ENCODE measurements at places on chromosomes 3 and 15.

- DNase-seq: peak; percentile 20
Observed at GRCh38 chr3:43995547-43996378, 245.9 kb upstream of the TOPAZ1 start.

DNA sequence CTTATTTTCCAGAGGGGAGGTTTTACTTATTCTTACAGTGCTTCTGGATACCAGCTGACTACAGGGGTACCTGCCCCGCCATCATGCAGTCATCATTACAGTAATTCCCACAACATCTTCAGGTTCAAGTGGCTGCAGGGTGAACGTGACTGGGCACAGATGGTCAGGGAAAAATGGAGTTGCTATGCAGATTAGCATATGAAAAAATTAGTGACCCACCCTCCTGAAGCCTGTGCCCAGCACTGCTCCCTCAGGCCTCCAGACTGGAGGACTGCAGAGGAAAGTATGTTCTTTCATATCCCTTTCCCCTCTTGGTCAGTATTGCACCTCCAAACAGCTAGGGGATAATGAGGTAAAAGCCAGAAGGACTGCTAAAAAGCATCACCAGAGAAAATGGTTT lies 937.9 kb downstream of the TUSC7 start:
- no peak for DNase-seq

GRCh38 chr3:43032646-43033628 lies 53.8 kb downstream of the GASK1A start:
- DNase-seq: no peak

GRCh38 chr3:58198804-58199203 lies 12.0 kb downstream of the DNASE1L3 start:
- no peak for DNase-seq

DNA sequence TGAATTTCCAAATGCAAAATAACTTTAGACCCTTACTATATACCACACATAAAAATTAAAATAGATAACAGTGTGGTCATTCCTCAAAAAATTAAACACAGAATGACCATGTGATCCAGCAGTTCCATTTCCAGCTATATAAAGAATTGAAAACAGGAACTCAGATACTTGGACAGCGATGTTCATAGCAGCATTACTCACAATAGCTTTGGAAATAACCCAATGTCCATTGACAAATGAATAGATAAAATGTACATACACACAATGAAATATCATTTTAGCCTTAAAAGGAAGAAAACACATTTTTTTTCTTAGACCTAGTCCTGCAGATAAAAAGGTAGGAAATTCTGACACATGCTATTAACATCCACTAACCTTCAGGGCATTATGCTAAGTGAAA lies 26.7 kb downstream of the RAD51 start:
- no peak for DNase-seq

DNA sequence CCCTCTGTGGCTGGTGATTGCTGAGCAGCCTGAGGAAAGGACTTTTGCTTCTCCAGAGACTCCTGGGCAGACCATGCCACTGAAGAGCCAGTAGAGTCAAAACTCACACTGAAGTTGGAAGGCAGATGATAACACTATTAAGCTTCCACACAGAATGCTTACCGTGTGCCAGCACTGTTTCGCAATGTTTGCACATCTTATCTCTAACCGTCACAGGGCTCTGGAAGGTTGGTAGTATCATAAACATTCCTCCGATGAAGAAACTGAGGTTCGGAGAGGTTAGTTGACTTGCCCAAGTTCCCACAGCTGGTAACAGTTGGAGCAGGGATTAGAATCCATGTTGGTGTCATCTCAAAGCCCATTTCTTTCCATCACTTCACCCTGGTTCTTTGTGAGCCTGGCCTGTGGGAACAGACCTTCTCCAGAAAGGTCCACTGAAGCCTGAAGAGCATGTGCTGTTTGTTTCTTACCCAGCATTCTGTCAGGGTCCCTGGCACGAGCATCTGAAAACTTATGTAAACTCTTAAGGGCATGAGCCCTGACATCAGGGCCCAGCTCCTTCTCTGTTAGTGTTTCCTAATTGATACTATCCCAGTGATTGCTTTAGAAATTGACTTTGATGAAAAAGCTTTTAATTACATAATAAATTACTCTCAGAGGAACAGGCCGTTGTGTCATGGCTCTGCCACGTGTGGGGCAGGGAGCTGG lies 77.0 kb upstream of the PRR23C start:
- DNase-seq: no peak

- DNase-seq: no peak
Observed at GRCh38 chr3:65538101-65538500, 500.6 kb downstream of the MAGI1 start.

DNA sequence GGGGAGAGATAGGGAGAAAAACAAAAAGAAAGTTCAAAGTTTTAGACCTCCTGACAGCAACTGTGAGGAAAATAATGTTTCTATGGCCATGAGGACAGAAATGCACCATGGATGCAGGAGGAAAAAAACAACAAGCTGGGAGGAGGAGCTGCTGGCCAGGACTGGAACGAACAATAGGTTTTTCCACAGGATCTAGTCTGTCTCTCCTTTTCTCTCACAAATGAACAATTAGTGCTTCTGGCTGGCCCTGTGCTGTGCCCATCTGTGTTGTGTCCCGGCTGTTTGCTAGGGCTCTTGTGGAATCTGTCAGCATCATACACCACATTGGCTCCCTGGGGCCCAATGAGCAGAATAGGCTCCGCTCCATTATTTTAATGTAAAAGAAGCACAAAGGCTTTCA lies 15.2 kb downstream of the GK5 start:
- DNase-seq: no peak

GRCh38 chr15:77017091-77017660 lies 22.2 kb downstream of the PSTPIP1 start:
- DNase-seq: no peak

DNA sequence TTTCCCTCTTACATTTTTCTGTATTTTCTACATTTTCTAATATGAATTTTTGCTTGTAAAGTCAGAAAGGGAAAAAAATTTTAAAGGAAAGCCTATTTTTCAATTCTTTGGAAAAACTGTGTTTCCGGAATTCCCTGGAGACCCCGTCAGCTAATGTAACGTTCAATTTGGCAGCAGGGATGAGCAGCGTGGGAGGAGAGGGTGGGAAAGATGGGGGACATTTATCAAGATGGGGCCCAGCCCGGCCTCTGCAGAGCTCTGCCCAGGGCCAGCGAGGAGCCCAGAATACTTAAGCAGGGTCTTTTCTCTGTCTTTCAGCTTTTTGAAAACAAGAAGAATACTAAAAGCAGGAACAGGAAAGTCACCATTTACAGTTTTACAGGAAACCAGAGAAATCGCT lies 129.0 kb downstream of the LRRK1 start:
- no peak for DNase-seq

- DNase-seq: no peak
Observed at GRCh38 chr3:170753421-170754310, 116.3 kb downstream of the RPL22L1 start.

GRCh38 chr3:137012097-137012501 lies 54.3 kb downstream of the IL20RB start:
- no peak for DNase-seq

- DNase-seq: no peak
Observed at GRCh38 chr15:98844261-98844660, 163.3 kb downstream of the PGPEP1L start.

- no peak for DNase-seq
Observed at GRCh38 chr3:196227629-196228493, 11.5 kb downstream of the SLC51A start.

DNA sequence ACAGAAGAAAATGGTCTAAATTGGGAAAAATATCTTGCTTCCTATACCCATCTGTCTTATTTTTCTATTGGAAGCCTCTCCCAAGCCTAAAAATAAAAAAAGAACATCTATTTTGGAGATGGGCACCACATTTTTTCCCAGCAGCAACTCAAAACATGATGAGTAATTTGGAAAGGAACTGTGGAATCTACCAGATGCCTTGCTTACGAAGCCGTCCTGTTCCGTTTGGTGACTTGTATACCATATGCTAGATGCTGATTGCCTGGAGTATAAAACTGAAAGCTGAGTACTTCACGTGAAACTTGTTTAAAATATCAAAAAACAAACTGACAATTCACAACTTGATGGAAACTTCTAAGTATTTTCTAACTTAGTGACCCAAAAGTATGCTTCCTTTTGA lies 491.0 kb downstream of the ROBO2 start:
- DNase-seq: no peak

DNA sequence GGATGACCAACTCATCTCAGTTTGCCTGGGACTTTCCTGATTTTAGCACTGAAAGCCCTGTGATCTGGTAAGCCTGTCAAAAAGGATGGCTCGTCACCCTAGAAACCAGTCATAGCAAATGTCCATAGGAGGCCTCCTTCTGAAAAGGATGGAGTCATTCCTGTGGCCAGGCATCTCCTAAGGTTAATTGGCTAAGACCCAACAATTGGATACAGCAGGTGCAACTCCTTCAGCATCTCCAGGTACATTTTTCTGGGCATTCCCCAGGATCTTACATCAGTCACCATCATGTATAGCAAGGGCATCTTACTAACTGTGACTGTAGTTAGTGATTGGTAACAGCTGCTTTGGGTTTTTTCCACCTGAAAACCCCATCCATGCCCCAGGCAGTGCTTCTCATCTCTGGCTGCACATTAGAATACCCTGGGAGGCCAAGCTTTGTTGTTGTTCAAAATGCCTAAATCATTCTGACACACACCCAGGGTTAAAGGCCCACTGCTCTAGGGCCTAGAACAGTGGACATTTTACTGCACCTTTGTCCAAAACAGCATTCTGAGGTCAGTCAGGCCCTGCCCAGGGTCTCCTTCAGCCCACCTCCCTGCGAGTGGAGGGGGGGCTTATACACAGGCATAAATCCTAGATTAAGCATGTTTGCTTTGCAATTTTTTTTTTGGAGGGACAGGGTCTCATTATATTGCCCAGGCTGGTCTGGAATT lies 28.3 kb upstream of the GALNT15 start:
- DNase-seq: peak; percentile 38

- DNase-seq: no peak
Observed at GRCh38 chr3:45055411-45056143, 29.5 kb downstream of the CLEC3B start.

- DNase-seq: no peak
Observed at GRCh38 chr15:41981371-41982132, 9.2 kb upstream of the EHD4 start.

- DNase-seq: no peak
Observed at GRCh38 chr15:87901926-87902690, 354.4 kb downstream of the NTRK3 start.

DNA sequence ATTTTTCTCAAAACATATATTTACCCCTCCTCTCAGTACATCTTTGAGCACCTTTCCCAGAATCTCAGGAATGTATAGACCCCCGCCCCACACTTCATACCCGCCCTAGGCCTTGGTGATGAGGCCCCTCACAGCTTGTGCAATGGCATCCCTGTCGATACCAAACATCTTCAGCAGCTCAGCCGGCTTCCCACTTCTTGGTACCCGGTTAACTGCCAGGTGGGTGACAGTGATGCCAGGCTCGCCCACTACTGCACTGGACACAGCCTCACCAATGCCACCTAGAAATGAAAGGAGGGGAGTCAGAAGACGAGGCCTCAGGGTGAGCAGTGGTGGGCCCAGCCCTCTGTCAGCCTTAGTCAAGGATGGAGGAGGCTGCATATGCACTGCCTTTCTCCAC lies 30.2 kb downstream of the TKT start:
- no peak for DNase-seq

DNA sequence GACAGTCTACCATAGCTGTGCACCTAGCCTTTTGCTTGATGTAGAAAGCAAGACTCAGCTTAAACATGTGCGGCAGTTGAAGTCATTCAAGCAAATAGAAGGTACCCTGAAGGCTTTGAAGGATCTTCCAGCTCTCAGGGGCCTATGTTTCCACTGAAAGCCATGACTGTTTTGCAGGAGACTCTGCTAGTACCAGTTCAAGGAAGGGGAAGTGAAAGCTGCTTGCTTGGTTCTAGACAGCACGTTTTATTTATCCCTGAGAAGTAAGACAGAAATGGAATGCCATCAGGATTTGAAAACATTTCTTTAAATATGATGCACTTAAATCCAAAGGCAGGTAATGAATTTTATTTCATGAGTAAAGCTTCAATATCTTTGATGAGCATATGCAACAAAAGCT lies 311.4 kb downstream of the PDCD6IP start:
- no peak for DNase-seq

GRCh38 chr3:128933922-128934253 lies 54.5 kb downstream of the ACAD9 start:
- DNase-seq: no peak

- DNase-seq: no peak
Observed at GRCh38 chr15:68420186-68420684, 11.7 kb downstream of the ITGA11 start.

DNA sequence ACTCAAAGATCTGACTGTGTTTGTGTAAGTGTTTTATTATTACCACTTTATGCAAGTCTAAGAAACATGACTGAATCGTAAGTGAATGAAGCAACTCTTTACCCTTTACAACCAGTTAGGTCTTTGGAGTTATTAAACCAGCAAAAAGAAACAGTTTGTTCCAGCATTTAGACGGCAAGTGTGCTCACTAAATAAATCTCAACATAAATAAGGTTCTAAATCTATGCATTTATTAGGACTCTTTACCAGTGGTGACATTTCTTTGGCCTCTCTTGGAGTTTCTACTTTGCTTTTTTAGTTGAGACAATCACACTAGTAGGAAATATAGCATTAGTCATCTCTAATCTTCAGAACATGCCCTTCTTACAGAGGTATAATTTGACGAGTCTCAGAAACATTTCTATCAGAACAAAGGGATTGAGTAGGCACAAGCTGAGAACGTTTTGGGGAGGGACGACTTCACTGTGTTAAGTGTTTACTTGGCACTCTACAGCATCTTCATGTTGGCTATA lies 739.9 kb upstream of the NR2F2 start:
- DNase-seq: no peak

DNA sequence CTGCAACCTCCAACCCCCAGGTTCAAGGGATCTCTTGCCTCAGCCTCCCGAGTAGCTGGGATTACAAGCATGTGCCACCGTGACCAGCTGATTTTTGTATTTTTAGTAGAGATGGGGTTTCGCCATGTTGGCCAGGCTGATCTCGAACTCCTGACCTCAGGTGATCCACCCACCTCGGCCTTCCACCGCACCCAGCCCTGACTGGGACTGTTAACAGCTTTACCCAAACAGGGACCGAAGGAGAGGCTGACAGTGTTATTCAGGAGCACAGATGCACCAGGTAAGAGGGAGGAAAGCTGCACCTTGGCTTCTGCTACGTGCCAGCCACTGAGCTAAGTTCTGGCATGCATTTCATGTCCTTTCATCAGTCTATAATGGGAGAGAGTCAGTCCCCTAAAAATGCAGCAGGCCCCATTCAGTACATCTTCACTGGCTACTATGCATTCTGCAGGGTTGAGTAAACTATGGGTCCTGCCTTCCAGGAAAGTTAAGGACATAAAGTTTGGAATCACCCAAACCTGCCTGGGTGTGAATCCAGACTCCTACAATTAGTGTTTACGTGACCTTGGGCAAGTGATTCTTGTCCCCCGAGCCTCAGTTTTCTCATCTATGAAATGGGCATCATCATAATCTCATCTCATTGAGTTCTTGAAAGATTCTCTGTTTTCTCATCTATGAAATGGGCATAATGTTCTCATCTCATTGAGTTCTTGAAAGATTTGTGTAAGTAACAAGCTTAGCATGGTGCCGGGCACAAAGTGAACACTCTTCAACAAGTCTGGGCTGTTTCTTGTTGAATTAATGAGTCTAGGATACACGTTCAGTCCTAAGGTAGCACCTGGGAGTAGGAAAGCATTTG lies 82.2 kb downstream of the CPN2 start:
- no peak for DNase-seq

All from GM06990 (cell line).